NCI-H187 treated with DMSO at 0.1 percent for 48 hours (cell line): ENCODE measurements at places on chromosomes 16 and 17.

DNA sequence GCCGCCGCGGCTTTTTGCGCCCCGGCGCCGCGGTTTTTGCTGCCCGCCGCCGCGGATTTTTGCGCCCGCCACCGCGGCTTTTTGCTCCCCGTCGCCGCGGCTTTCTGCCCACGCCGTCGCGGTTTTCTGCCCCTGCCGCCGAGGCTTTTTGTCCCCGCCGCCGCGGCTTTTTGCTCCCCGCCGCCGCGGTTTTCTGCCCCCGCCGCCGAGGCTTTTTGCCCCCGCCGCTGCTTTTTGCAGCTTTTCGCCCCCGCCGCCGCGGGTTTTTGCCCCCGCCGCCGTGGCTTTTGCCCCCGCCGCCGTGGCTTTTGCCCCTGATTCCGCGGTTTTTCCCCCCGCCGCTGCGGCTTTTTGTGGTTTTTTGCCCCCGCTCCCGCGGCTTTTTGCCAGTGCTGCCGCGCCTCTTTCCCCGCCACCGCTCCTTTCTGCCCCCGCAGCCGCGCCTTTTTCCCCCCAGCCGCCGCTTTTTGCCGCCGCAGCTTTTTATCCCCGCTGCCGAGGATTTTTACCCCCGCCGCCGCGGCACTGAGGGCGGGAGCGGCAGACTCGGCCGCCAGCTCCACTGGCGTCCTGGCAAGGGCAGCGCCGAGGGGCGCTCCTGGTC, 518.6 kb upstream of the WSB1 start:
- no peak for DNase-seq

GRCh38 chr17:10653987-10654386, 3.1 kb downstream of the MYH3 start:
- DNase-seq = no peak

- no peak for DNase-seq
Measured at GRCh38 chr16:48180868-48181480, 25.2 kb upstream of the ABCC12 start.

- no peak for DNase-seq
Measured at GRCh38 chr17:69539781-69540319, 125.4 kb downstream of the MAP2K6 start.

DNA sequence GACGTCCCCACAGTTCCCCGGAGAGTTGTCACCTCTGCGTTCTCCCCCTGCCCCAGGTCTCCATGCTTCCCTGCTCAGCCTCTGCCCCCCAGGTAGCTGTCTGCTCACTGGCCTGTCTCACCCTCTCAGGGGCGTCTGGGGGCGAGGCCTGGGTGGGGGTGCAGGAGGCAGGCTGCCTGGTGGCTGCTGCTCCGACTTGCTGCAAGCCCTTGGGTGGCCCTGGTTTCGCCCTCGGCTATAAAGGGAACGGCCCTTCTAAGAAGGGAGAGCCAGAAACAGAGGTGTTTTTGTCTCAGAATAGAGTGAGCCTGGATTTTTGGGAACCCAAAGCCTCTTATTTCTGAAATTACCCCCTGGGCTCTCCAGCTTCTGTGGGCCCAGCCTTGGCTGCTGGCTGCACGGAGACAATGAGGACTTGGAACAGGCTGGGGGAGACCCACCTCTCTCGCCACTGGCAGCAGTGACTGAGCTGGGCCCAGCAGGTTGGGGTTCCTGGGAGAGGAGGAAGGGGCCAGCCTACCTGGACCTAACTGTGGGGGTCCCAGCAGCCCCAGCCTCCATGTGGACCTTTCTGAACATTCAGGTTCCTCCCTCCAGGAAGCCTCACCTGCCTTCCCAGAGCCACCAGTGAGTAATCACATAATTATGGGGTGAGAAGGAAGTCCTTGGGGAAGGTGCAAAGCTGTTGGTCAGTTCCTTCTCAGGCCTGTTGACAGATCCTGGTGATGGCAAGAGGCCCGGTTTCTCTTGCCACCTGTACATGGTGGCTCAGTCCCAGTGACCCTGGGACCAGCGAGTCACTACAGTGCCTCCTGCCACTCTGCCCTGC, 15.5 kb upstream of the SPNS2 start:
- DNase-seq = no peak

DNA sequence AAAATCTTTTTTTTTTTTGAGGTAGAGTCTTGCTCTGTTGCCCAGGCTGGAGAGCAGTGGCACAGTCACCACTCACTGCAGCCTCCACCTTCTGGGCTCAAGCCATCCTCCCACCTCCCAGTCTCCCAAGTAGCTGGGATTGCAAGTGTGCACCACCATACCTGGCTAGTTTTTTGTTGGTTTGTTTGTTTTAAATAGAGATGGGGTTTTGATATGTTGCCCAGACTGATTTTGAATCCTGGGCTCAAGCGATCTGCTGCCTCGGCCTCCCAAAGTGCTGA, 2.0 kb downstream of the LRRC37B start:
- no peak for DNase-seq

GRCh38 chr17:62674841-62675240, 47.4 kb downstream of the MRC2 start:
- DNase-seq = no peak

DNA sequence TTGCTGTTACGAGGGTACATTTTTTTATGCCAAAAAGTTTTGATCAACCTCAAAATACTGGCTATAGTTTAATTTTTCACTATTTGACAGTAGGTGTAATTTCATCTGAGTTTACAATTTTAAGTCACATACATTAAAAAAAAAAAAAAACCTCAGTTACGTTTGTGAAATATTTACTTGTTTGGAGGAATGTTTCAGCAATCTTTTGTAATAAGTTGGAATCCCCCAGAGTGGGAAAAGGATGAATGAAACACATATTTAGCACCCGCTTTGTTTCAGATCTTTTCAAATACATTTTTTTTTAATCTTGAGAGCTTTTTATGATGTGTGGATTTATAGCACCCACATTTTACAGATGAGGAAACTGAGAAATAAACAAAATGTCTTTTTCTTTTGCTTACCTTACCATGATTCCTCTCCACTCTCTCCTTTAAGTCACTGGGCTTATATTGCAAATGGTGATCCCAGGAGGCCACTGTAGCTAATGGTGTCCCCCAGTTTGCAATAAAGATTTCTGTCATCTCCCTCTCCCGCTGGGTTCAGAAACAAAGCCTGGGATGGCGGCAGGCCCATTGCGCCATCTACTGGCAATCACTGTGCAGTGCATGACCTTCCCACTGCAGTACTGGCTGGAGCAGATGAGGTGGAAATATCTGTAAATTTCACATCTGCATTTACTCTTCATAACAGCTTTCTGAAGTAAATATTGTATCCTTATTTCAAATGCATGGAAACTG, 27.7 kb downstream of the TBC1D3B start:
- DNase-seq = no peak

DNA sequence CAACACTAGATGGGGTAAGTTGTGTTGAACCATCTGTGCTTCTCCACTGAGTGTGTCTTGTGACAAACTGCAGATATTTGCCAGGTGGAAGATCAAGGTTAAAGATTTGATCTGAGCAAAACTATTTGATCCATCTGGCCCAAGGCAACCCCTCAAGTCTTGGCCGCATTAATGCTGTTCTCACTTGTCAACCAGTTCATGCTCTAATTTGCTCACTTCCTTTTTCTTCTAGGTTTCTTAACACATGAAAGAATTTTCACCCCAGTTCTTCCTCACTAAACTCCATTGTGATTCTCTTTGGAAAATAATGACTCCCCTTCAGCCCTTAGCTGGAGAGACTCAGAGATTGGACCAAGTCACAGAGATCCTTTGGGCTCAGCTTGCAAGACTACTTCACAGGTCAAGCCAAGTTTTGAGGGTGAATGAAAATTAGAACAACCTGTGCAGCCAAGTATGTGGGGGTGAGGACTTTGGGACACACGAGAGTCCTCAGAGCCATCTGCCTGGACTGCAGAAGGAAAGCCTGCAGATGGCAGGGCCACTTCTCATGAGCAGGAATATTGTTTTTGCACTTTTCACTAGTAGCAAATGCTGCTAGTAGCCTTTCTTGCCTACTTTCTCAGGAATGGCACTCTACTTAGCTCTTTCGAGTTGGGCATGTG, 166.5 kb downstream of the AXIN2 start:
- DNase-seq = no peak

DNA sequence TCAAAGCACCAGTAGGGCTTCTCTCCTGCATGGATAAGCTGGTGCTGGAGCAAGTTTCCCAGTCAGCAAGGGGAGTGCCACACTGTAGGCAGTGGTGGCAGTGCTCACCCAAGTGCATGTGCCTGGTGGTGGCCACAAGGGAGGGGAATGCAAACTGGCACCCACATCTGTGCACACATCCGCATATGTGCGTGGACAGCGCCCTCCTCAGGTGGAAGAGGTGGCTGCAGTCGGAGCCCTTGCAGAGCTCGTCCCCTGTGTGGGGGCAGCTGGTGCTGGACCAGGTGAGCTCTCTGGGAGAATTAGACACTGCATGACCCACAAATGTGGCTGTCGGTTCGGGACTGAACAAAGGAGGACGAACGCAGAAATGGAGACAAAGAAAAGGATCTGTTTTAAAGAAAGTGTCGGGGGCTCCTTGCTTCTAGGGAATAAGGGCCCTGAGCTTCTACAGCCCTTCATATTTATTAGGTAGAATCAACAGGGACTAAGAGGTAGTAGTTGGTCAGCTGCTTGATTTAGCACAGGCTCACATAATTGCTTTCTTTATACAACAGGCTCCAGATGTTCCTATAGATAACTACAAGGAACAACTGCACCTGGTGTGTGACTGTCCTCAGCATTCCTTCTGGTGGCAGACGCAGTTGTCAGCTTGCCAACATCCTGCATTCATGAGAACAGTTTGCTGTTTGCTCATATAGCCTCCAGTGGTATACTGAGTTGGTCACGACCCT, 5.3 kb upstream of the ZNF689 start:
- no peak for DNase-seq

DNA sequence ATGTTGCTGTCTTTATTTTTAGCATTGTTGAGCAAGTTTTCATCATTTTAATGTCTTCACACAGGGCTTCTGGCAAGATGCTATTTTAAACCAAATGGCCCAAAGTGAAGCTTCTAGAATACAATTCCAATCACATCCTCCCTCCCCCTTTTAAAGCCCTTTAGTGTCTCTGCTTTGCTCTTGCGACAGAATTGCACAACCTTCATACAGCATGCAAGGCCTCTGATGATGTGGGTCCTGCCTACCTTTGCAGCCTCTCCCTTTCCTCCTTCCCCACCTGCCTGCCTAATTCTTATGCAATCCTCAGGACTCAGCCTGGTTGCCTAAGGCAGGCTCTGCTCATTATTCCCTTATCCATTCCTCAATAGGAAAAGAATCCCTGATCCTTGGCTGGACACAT, 381.7 kb downstream of the SLC39A11 start:
- no peak for DNase-seq

DNA sequence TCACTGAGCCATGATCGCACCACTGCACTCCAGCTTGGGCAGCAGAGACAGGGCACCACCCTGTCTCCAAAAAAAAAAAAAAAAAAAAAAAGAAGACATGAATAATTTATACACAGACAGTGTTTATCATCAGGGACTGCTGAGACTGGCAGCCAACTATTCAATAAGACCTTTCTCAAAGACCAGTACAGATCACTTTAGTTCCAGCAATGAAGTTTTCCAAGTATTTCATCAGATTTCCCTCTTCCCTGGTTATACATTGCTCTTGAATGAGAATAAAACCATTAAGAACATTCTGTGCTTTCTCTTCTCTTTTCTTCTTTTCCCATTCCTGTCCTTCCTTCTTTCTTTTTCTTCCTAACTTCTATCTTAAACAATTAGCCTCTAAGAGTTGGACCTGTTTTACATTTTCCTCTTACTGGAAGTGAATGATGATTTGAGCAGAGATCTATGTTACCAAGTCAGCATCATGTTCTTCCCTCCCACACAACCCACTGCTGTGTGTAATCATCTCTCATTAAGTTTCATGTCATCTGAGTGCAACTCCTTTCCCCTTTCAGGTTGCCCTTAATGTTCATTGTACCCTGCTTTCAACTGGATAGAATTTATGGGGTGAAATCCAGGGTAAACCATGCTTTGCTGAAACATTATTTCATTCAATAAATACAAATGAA, 35.9 kb upstream of the SMIM36 start:
- DNase-seq = no peak

DNA sequence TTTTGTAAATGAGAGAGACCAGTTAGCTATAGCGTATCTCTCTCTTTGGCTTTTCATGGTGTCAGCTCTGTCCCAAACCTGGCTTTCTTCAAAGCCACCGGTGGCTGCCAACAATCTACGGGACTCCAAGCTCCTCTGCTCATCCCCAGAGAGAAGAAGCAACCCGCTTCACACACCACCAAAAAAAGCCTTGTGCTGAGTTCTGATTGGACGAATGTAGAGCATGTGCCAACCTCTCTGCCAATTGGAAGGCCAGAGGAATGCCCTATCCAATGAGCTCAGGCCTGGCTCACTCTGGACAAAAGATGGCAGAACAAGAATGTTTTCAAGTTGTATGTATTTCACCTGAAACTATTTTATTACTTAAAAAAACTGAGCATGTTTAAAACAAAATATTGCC, 202.4 kb downstream of the C16orf95 start:
- no peak for DNase-seq

DNA sequence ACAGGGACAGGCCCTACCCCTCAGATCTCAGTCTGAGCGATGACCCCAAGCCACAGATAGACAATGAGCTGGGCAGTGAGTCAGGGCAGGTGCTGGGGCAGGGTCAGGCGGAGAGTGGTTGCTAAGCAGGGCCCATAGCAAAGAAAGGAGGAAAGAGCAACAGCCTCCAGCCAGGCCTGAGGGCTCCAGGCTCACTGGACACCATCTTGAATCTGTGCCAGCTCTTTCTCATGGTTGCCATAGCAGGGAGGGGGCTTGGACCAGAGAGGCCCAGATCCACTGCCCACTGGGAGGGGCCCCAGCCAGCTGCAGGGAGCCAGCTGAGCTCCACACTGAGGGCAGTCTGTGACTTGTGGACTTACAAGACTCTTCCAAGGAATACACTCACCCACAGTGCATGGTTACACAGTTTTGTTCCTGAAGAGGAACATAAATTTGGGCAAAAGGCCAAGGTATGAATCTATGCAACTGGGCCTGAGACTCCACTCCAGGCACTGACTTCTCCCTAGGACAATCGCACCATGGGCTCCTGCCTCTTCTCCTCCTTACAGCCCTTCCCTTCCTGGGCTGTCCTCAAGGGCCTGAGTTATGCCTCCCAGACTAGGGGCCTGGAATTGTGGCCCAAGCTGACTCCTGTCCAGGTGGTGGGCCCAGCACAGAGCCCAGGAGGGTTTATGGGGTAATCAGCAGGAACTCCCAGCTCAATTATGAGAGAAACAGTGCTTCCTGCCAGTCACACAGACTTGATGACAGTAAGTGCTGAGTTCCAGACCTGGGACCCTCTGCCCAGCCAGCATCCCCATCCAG, 59.9 kb downstream of the BEAN1 start:
- no peak for DNase-seq
